ENCODE measurements at places on chromosomes 1 and 21. TPM values are rescaled to one million over a fixed set of nuclear protein-coding genes. Genes with fewer than 3 reads are reported as not detected.

Gene BATF3
- total RNA-seq, result 4.2 TPM

Gene LCE6A
- not detected for total RNA-seq

Gene VASH2
- 0.92 TPM for total RNA-seq

Gene MYBPH
- not detected for total RNA-seq

Gene LCK
- 11.5 TPM for total RNA-seq

Gene PRAMEF8
- total RNA-seq, result not detected

Gene CCDC24
- total RNA-seq, result 39.9 TPM

Gene GPR52
- 1.3 TPM for total RNA-seq

Gene TFF3
- 1,342 TPM for total RNA-seq

Gene WNT2B
- total RNA-seq, result 8.1 TPM

Gene LRRC39
- 0.92 TPM for total RNA-seq
